GM04504 (cell line): ENCODE measurements at places on chromosomes 2 and 18.

- DNase-seq = peak; percentile 48
Observed at GRCh38 chr18:48621240-48621639, 82.4 kb downstream of the CTIF start.

- DNase-seq = peak; percentile 71
Observed at GRCh38 chr2:235766278-235766677, 272.4 kb downstream of the AGAP1 start.

- DNase-seq = no peak
Observed at GRCh38 chr2:113799375-113799774, 42.9 kb upstream of the SLC35F5 start.

GRCh38 chr2:26243470-26244308 is 743 bp downstream of the HADHA start:
- no peak for DNase-seq

- DNase-seq = no peak
Observed at GRCh38 chr2:96470636-96471035, 34.5 kb downstream of the NEURL3 start.

DNA sequence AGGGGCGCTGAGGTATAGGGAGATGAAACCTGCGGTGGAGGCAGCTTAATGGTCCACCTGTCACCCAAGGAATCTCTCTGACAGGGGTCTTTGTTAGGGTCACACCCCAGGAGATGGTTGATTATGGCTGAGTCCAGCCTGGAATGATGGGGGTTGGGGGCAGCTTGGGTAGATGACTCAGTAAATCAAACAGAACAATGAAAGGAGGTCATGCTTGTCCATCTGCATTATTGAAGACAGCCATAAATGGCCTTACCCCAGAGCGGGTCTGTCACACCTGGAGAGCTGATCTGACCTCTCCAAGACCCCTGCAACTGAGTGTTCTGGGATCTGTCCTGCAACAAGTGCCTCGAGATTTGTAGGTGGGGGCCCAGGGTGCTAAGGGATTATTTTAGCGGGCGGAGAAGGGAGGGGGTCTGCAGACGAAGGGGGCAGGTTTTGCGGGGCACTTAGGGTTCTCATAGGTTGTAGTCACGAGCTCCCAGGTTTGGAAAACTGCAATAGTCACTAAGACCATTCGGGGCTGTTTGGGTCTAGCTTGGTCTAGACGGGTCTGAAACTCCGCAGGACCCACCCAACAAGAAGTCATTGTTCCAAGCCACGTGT is 771 bp upstream of the IGFBP2 start:
- no peak for DNase-seq

DNA sequence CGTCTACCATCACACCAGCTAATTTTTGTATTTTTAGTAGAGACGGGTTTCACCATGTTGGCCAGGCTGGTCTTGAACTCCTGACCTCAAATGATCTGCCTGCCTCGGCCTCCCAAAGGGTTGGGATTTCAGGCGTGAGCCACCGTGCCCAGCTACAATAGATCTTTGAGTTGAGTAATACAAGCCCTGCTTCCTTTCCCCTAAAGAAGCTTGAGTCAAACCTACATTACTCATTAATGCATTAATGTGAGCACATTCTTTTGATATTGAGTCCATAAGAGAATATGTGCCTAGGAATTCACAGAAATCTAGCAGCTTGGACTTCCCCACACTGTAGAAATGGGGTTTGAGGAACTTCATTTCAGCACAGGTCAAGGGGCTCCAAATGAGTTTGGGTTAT is 39.6 kb downstream of the PSMG2 start:
- DNase-seq = no peak

- DNase-seq = no peak
Observed at GRCh38 chr2:26786207-26787028, 562 bp downstream of the CENPA start.

DNA sequence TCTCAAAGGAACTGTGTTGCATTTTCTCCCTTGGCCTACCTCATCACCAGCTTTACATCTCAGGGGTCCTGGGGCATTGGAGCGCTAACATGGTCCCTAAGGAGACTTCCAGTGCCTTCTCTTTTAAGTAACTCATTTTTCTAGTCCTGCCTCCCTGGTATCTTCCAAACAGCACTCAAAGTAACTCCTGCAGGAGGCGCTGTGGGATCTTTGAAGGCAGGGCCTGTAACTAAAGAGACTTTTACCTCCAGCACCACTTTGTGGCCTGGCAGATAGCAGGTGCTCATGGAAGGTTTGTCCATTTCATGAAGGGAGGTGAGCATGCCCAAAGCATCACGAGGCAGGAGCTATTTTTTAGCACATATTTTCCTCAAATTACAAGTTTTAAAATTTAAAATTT is 411.0 kb upstream of the GYPC start:
- DNase-seq = no peak

GRCh38 chr2:174692256-174692919 is 71.9 kb downstream of the CHRNA1 start:
- DNase-seq = peak; percentile 55

DNA sequence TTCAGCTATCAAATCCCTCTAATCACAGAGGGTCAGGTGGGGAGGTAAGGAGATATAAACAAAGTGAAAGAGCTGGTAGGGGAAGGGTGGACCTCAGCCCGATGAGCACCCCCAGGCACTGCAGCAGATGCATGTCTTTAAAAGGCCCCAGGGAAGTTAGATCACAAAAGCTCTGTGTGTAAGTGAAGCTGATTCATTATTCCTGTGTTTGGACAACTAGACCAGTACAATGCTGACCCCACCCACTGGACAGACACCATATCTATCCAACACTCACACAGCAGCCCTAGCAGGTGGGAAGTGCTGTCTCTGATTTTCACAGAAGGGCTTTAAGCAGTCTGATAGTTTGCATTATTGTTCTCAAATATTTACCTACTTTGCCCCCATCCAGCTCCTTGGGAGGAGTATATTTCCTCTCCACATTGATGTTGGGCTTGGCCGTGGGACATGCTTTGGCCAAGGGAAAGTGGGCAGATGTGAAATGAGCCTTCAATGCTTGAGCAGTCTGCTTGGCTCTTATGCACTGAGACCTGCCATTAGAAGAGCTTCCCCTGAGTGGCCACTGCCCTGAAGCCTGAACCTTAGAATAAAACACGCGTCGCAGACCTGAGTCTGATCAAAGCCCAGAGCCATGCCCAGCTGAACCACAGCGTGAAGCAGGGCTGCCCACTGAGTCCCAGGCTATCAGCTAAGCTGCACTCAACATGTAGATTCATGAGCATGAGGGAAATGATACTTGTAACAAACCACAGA is 111.4 kb downstream of the COPS8 start:
- DNase-seq = no peak

DNA sequence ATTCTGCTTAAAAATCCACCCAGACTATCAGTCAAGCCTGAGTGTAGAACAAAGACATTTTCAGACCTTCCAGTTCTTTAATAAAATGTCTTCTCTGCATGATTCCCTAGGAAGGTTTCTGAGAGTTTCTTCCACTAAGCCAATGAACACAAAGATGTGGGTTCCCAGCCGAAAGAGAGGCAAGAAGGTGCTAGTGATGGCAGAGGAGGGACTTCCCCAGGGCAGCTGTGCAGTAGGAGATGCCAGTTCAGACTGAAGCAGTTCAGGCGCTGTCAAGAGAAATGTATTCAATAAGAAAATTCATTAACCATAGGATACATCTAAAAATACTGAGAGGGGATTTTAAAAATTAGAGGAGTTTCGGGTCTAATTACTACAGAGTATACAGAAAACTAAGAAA is 83.3 kb downstream of the RND3 start:
- no peak for DNase-seq

DNA sequence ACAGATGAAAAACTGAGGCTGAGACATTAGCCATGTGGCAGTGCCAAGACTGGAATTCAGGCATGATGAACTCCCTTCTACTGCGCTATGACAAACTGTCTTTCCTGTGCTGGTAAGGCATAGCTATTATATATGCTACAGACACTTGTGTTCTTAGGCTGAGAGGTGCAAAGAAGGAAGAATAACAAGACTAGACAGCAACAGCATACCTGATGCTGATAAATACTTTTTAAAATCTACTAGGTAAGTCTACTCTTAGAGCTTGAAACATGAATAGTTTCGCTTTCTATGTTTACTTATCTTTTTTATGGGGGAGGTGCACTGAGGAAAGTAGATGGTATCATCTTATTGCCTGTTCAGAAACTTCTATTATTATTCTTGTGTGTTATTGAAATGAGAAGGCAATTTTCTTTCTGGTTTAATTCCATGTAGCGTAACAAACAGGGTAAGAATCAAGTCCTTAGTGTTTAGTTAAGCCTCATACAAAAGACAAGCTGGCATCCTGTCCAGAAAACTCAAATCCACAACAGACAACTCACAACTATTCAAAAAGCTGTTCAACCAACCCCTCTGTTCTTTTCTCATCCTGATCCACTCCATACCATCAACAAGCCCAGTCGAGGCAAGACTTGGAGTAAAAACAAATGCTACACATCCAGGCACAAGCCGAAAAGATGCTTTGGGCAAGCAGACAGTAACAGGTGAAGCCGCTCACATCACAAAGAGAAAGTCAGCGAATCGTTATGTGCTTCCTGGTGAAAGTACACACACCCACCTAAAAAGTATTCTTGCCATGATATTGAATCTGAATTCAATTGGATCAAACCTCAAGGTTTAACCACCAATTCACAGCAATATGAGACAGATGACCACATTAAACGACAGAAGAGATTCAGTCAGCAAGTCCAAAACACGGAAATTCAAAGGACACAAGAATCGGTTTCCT is 1.5 kb downstream of the TTC32 start:
- no peak for DNase-seq

DNA sequence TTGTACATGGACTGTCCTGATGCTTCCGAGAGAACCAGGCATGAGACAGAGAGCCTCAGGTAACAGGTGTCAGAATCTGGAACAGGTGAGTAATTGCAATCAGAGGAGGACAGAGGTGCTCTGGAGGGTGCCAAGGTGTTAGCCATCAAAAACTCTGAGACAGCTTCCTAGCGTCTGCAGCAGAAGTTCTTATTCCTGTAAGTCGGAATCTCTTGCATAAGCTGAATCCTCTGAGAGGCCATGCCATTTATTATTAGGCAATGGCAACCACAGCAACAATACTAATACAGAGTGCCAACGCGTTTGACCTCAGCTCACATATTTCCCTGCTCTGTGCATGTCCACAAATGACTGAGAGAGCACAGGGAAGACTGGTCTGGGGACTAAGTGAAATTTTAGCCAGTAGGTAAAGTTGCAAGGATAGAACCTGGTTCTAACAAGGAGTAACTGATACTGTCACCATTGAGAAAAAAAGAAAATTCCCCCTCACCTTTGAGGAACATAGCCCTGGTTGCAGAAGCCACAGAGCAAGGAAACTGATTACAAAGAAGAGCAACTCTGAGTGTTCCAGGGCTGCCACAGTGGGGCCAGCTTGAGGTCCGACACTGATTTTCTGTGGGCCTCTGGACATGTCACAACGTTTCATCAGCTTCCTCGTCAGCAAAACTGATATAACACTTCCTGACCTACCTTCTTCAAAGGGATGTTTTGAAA is 55.1 kb upstream of the ACSL3 start:
- no peak for DNase-seq

DNA sequence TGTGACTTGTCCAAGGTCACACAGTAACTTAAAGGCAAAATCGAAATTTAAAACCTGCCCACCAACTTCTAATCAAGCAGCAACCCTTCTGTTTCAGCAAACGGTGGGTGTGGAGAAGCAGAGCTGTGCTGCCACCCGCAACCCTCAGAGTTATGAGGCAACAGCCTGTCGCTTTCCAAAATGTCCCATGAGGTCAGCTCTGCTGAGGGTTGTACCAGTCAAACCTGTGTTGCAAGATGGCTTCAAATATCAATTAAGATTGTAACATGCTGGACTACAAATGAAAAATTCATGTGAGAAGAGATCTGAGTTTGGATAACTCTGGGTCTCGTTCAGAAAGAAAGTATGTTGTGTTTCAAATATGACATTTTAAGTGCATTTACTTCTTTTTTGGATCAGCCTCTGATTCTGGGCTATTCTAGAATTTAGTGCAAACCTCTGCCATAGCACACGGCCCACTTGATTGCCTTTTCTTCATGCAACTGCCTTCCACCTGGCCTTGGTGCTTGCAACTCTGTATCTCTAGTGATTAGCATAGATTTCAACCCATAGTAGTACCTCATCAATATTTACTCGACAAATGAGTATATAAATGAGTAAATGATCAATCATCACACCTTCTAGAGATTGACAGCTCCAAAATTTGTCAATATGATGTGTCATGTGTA is 69.3 kb downstream of the TIMM21 start:
- DNase-seq = no peak

GRCh38 chr2:207352978-207353671 is 176.6 kb upstream of the CREB1 start:
- DNase-seq = no peak

DNA sequence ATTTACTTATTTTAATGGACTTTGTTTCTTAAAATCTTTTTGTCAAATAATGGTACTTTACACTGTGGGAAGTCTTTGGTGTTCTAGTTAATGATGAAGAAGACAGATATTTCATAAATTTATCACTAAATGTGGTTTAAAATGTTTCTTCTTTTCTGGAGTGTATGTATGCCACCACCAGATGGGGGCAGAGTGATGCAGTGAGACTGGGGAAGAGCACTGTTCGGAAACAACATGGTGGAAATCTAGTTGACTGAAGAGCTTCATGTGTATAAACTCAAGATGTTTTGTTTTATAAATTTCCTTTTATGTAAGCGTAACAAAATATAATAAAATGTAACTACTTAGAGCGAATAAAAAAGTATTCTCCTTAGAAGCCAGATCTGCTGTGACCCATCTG is 195.1 kb downstream of the KCNE4 start:
- no peak for DNase-seq

- no peak for DNase-seq
Observed at GRCh38 chr18:48136051-48136826, 205.8 kb upstream of the SMAD2 start.

GRCh38 chr2:38374984-38375383 is 2.1 kb downstream of the ATL2 start:
- DNase-seq = no peak

DNA sequence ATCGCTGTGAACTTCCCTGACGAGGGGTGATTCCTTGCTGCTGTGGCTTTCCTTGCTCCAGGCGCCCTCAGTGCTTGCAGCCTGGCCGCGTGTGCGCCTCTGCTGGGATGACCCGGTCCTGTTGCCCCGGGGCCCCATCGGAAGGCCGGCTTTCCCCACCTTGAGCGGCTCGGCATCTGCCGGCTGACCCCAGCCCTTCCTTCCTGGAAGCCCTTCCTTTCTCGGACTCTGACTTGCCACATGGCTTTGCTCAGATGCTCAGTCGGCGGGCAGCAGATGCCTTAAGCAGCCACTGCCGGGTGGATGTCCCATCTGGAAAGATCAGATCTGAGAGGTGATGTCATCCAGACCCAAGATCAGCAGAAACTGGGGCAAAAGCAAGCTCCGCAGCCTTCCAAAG is 100.5 kb upstream of the ODC1 start:
- DNase-seq = peak; percentile 29
